ENCODE measurements at places on chromosomes 2 and 18.

DNA sequence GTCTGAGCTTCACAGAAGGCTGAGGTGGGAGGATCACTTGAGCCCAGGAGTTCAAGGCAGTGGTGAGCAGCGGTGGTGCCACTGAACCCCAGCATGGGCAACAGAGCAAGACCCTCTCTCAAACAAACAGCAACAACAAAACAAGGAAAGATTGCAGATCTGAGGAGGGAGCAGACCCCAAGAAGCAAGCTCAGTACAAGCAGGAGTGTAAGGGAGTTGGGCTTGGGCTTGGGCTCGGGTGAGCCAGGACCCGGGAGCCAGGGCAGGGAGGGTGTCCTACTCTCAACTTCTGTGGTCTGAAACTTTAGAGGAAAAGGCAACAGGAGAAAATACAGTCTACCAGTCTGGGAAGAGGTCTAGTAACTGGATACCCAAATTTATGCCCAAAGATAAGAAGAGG, 92.0 kb upstream of the RAB12 start:
- H3K27me3 ChIP-seq = no peaks in the 10 kb centered on the region
- H3K36me3 ChIP-seq = no peaks in the 10 kb centered on the region
- no peaks in the 10 kb centered on the region for H3K4me1 ChIP-seq
- DNase-seq = no peak
- no peak overlapping the region for H3K27ac ChIP-seq

DNA sequence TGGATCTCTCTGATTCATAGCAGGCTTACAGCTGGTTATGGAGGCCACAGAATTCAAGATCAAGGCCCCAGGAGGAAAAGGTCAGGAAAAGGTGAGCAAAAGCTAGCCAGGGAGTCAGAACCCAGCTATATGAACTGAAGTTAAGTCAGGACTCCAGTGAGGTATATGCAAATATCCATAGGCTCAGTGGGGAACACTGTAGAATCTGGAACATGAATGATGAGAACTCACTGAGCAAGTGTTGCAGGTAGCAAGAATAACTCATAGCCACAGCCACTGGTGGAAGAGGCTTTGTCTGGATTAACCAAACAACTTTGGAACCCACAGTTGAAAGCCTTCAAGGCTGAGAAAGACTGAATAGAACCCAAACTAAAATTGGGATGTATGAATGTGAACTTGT, 24.7 kb downstream of the COBLL1 start:
- no peaks in the 10 kb centered on the region for H3K4me1 ChIP-seq
- H3K4me3 ChIP-seq = no peak overlapping the region
- no peak for DNase-seq
- H3K27ac ChIP-seq = no peak overlapping the region

- no peak overlapping the region for H3K4me3 ChIP-seq
- DNase-seq = no peak
- H3K4me1 ChIP-seq = no peaks in the 10 kb centered on the region
- no peaks in the 10 kb centered on the region for H3K36me3 ChIP-seq
Observed at GRCh38 chr2:4551691-4552474, 848.5 kb downstream of the DCDC2C start.

DNA sequence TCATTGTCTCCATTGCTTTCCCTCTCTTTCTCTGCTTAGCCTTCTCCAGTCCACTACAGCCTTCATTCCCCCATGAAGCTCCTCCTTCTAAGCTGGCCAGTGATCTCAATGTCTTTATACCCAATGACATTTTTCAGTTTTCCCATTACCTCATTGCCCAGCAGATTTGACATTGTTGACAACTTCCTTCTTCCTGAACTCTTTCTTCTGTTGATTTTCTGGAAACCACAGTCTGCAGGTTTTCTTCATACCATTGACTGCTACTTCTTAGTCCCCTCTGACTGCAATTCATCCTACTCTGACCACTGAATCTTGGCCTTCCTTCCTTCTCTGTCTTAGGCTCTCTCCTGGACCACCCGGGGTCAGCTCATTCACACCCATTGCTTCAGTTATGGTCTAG, 22.9 kb upstream of the SPP2 start:
- H3K4me1 ChIP-seq = no peaks in the 10 kb centered on the region
- H3K27ac ChIP-seq = no peak overlapping the region
- no peaks in the 10 kb centered on the region for H3K36me3 ChIP-seq
- no peaks in the 10 kb centered on the region for H3K27me3 ChIP-seq

DNA sequence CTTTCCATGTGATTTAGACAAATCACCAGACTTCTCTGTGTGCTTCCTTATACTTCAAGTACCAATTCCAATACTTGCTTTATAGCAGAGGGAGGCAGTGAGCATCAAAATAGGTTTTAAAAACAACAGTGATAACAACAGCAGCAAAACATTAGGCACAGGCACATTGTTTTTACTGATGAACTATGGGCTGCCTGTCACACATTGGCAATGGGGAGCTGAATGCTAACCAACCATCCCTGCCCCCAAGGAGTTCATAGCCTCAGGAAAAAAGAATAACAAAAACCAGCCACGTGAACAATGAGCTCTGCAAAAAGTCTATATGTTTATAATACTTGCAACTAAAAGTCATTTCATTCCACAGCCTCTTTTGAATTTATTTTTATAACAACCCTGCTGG, 287.9 kb upstream of the TRIB2 start:
- no peaks in the 10 kb centered on the region for H3K36me3 ChIP-seq
- H3K27ac ChIP-seq = no peak overlapping the region
- H3K27me3 ChIP-seq = no peaks in the 10 kb centered on the region
- H3K4me1 ChIP-seq = no peaks in the 10 kb centered on the region
- no peak overlapping the region for H3K4me3 ChIP-seq
- DNase-seq = no peak

DNA sequence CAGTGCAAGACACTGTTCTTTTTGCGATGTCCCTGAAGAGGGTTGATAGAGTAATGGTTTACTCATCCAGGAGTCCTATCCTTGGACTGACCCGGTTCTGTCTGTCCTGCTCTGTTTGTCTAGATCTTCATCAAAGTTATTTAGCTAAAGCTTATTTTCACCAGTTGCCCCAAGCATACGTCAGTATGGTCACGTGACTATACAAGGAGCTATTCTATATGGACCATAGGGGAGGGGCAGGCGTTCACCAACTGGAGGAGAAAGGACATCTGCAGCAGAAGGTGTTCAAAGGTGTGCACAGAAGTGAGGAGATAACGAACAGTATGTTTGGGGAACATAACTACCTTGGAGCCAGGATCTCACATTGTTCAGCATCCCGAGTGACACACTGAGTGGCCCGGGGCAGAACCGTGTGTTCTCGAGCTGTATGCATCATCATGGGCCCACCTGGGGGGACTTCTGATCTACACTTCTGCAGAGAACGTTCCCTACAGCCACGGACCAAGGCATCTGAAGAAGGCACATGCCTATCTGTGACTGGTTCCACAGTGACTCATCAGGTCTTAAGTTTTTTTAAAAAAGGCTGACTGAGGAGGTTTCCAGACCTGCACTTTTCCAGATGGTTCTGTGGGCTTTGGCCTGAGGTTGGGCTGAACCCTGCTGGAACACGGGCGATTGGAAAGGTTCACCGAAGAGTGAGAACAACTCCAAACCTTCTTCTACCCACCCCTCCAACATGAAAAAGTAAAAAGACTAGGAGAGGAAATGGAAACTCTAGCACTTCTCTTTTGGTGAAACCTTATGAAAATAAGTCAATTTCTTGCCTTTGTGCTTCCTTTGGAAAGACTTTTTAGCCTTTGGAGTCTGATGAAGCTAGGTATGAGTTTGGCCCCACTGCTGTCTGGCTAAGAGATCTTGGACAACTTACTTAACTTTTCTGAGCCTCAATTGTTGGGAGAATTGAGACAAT, 68.6 kb upstream of the YWHAQ start:
- DNase-seq = no peak
- no peaks in the 10 kb centered on the region for H3K4me1 ChIP-seq
- no peaks in the 10 kb centered on the region for H3K36me3 ChIP-seq
- no peak overlapping the region for H3K4me3 ChIP-seq

DNA sequence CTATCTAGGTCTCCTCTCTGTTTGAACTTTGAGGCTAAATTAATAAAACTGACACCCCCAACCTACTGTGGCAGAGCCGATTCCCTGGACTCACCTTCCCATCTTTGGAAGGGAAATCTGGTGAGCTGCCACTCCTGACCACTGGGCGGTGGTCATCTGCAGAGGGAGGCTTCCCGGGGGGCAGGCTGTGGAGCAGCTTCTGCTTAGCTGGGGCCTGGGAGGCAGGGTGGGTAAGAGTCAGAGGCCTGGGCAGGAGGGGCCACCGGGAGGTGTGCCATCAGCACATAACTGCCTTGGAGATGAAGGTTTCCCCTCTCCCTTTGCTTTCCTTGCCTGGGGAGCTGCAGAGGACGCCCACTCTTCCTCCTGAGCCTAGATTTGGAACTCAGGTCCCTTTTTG, 2.3 kb upstream of the NPPC start:
- no peaks in the 10 kb centered on the region for H3K4me1 ChIP-seq
- H3K36me3 ChIP-seq = no peaks in the 10 kb centered on the region
- no peak overlapping the region for H3K27ac ChIP-seq
- peaks cover 14% of the 10 kb centered on the region for H3K27me3 ChIP-seq
- peak; percentile 48 for DNase-seq
- H3K4me3 ChIP-seq = no peak overlapping the region

- H3K4me3 ChIP-seq = no peak overlapping the region
- H3K27me3 ChIP-seq = no peaks in the 10 kb centered on the region
Observed at GRCh38 chr18:35974181-35974580, 1.7 kb downstream of the RMP24 start.

- DNase-seq = no peak
- H3K27me3 ChIP-seq = no peaks in the 10 kb centered on the region
- no peaks in the 10 kb centered on the region for H3K36me3 ChIP-seq
- H3K4me1 ChIP-seq = no peaks in the 10 kb centered on the region
Observed at GRCh38 chr18:79371561-79372121, 24.1 kb upstream of the NFATC1 start.

DNA sequence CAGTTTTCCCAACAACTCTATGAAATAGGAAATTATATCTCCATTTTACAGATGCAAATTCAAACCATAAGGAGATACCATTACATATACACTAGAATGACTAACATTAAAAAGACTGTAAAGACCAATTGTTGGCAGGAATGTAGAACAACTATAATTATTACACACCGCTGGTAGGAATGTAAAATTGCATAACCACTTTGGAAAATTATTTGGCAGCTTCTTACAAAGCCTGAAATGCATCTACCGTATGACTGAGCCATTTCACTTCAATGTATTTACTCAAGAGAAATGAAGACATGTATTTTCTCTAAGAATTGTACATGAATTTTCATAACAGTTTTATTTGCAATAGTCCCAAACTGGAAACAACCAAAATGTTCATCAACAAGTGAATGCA, 189.1 kb upstream of the BCL2L11 start:
- no peak overlapping the region for H3K27ac ChIP-seq
- DNase-seq = no peak
- peaks cover 6% of the 10 kb centered on the region for H3K4me1 ChIP-seq
- H3K36me3 ChIP-seq = no peaks in the 10 kb centered on the region

GRCh38 chr18:58728719-58729118, 57.5 kb downstream of the MALT1 start:
- H3K27ac ChIP-seq = no peak overlapping the region
- no peak overlapping the region for H3K4me3 ChIP-seq
- DNase-seq = no peak
- H3K4me1 ChIP-seq = no peaks in the 10 kb centered on the region

DNA sequence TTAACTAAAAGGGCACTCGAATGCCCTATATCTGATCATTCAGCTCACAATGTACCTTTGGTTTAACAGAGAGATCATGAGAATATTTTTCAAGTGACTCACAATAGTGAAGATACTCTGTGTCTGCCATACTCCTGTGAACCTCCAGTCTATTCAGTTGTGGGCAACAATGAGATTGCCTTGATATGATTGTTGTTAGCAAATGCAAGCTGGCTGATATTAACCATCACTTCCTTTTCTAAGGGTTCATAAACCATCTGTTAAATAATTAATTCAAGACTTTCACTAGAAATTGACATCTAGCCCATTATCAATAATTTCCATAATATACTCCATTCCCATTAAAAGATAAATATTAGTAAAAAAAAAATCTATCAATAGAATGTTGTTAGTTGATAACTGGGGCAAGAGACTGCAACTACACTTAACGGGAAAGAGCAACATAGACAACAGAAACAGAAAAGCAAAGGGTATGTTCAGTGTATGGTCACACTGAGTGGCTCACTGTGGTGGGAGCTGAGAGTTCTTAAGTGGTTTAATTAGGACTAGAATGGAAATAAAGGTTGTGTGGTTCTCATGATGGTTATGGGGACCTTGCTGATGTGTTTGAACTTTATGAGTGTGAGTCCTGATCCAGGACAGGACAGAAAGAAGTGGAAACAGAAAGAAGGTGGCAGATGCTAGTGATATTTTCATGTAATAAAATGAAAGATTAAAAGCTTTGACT, 11.9 kb downstream of the IL18RAP start:
- no peaks in the 10 kb centered on the region for H3K4me1 ChIP-seq
- H3K36me3 ChIP-seq = no peaks in the 10 kb centered on the region
- H3K27ac ChIP-seq = no peak overlapping the region
- H3K27me3 ChIP-seq = no peaks in the 10 kb centered on the region
- no peak for DNase-seq

DNA sequence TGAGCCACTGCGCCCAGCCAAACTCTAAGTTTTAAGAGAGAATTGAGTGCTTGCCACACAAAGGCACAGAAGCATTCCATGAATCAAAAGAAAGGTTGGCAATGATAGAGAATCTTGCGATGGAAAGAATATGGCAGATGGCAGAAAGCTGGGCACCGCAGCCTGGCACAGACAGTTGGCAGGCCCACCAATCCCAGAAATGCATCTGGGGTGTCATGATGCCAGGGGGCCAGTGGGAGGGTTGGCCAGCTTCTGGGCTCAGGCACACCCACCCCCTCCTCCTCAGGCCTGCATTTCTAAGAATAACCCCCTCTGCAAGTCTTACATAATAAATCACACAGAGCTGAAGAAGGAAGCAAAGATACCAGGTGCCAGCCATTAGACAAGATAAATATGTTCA, 19.6 kb downstream of the ZNF2 start:
- no peaks in the 10 kb centered on the region for H3K27me3 ChIP-seq
- no peaks in the 10 kb centered on the region for H3K4me1 ChIP-seq
- DNase-seq = no peak
- no peak overlapping the region for H3K27ac ChIP-seq
